ENCODE measurements at places on chromosomes 6 and 20. TPM values are rescaled to one million over a fixed set of nuclear protein-coding genes. Genes with fewer than 3 reads are reported as not detected.

ENPP3 gene
- 7.4 TPM for total RNA-seq

MYB gene
- total RNA-seq: 91.4 TPM

PI16 gene
- total RNA-seq: 0.14 TPM

SLC52A3 gene
- not detected for total RNA-seq

CLPSL2 gene
- not detected for total RNA-seq

RAD21L1 gene
- 0.21 TPM for total RNA-seq

ZBTB46 gene
- 8.2 TPM for total RNA-seq

OTOR gene
- not detected for total RNA-seq

GPR6 gene
- total RNA-seq: not detected

RHAG gene
- total RNA-seq: not detected

LBP gene
- total RNA-seq: not detected

COL21A1 gene
- total RNA-seq: not detected

GFOD1 gene
- 3.3 TPM for total RNA-seq

DNAH8 gene
- 0.41 TPM for total RNA-seq

HSPA1L gene
- 2.9 TPM for total RNA-seq

HLA-DPA1 gene
- 11.4 TPM for total RNA-seq

SERPINB1 gene
- total RNA-seq: 203 TPM

PDE7B gene
- total RNA-seq: 4.2 TPM

LHFPL5 gene
- not detected for total RNA-seq
